ENCODE measurements at places on chromosomes 4 and X.

DNA sequence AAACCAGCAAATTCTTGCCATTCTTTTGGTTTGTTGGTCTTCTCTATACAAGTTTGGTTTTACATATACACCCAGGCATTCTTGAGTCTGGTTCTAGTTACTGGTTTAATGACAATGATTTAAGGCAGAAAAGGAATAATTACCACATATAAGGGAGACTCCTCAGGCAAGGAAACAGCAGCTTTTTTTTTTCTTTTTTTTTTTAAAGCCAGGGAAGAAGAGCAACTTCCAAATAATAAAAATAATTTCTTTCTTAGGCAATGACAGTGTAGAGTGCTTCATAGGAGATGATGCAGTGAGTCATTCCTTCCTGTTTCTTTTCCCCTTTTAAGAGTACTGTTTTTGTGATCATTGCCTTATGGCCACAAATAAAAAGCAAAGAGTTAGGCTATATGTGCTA is 289.7 kb downstream of the DKK2 start:
- DNase-seq, result no peak

DNA sequence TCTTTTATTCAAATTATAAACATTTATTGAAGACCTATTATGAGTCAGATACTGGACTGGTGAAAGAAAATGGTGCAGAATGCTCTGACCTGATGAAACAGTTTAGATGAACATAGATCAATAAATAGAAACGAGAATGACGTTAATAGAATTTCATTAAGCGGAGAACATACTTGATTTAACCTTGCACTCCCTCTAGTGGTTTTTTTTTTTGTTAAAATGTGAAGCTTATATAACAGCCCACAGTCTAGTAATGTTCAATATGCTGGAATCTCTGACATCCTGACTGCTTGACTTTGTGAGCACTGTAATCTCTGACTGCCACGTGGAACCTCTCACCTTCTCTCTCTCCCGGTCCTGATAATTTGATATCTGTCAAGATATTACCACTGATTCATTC is 32.3 kb downstream of the HDAC8 start:
- no peak for DNase-seq

DNA sequence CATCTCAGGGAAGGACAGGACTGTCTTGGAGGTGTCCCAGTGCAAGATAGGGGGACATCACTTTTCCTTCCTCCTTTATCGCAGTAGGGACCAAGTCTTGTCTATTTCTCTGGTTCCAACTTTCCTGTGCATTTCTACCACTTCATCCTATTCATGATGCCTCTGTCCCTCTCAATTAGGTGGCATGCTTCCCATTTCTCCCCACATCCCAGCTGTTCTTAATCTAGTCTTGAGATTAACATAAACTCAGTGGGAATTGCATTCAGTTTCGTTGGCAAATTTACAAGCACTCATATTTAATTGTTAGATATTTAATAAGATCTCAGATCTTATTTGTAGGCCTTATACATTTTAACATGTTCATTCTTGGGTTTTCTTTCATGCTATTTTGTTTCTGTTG is 15.7 kb upstream of the ODAM start:
- DNase-seq, result no peak

DNA sequence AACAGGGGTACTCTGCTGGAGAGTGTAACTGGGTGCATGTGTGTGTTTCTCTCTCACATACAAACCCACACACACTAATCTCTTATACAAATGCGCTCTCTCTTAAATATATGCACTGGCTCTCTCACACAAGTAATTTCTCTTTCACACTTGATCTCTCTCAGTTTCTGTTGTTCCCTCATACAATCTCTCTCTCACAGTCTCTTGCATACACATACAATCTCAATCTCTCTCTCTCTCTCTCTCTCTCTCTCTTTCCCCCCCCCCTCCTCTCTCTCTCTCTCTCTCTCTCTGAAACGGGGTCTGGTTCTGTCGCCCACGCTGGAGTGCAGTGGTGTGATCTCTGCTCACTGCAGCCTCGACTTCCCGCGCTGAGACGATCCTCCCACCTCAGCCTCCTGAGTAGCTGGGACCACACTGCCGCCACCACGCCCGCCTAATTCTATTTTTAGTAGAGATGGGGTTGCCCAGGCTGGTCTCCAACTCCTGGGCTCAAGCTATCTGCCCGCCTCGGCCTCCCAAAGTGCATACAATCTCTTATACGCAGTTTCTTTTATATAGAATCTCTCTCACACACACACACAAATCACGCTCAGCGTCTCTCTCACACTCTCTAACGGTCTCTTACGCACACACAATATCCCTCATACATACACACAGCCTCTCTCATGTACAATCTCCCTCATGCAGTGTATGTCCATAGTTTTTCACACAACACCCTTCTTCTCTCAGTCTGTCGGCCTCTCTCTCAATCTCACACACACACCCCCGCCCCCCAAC is 518 bp upstream of the FAM241A start:
- DNase-seq, result no peak

DNA sequence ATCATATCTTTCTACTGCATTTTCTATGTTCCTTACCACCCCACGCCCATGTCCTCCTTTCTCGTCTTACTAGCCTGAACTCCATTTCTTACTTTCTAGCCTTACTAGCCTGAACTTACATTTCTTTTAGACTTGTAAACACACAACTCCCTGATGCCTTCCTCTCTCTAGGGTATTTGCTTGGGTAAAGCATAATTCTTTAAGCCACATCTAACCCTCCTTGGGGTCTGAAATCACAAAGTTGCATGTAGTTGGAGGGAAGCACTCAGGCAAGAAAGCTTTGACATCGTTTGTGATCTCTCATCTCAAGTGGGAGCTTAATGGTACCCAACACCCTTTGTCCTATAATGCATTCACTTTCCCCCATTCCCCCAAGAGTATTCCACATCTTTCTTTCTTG is 124.4 kb downstream of the SPOCK3 start:
- no peak for DNase-seq

Data from stimulated activated CD8-positive, alpha-beta memory T cell treated with anti-CD3 and anti-CD28 coated beads, Interleukin-7, amount 100 ng/mL, for 1 hour (primary cell).